ENCODE measurements at places on chromosomes 5 and 9.

DNA sequence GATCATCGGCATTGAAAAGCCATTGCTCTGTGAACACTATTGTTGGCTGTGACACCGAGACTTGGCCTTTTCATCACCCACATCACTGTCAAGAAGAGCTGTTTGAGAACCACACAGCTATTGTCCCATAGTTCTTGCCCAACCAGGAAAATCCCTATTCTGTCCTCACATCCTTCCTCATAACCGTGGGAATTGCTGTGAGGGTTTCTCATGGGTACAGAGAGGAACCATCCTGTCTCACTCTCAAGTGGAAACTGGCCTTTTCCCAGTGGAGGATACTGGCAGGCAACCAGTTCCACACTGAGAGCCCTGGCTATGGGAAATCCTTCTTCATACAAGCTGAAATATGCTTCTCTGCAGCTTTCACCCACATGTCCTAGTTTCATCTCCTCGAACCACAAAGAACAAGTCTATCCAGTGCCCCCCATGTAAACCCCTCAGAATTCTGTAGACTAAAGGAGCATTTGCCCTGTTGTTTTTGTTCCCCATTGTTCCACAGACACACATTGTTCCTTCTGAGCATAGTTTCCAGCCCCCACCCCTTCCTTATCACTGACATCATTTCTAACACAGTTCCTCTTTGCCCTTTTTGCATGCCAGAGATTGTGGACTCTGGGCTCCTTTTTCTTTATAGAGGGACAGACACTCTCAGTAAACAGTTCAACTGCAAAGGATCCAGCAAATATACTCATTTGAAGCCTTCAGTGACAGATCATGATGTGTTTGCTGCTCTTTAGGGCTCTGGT is 57.8 kb upstream of the C5orf46 start:
- DNase-seq: peak; percentile 36

DNA sequence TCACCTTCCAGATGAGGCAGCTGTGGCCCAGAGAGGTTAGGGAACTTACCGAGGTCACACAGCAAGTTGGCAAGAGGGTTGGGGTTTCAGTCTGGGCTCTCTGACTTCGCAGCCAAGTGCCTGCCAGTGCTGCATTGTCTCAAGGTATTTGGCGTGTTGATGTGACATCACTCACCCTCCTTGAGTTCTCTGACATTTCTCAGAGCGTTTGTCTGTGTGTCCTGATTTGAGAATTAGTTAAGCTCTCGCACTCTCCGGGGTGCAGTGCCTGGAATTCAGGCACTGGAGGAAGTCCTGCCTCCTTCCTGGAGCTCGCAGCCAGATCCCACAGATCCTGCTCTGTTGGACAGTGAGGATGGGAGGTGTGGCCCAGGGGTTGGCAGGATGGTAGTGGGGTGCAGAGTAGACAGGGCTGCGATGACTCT is 25.7 kb downstream of the WWC1 start:
- no peak for DNase-seq

GRCh38 chr9:115498303-115498702 is 380.3 kb upstream of the TNC start:
- no peak for DNase-seq

- DNase-seq: no peak
Observed at GRCh38 chr9:128987805-128988204, 40.3 kb downstream of the NUP188 start.

- DNase-seq: no peak
Observed at GRCh38 chr5:53490747-53491146, 10.3 kb downstream of the FST start.

GRCh38 chr5:148482196-148482595 is 98.4 kb downstream of the FBXO38 start:
- DNase-seq: no peak

Data from hematopoietic multipotent progenitor cell treated with erythropoietin and hydrocortisone succinate and interleukin-3 and kit ligand, for 6 days (in vitro differentiated cells).